ENCODE measurements at places on chromosomes 5 and 9.

GRCh38 chr5:62305358-62305714 is 670 bp upstream of the KIF2A start:
- DNase-seq: no peak

DNA sequence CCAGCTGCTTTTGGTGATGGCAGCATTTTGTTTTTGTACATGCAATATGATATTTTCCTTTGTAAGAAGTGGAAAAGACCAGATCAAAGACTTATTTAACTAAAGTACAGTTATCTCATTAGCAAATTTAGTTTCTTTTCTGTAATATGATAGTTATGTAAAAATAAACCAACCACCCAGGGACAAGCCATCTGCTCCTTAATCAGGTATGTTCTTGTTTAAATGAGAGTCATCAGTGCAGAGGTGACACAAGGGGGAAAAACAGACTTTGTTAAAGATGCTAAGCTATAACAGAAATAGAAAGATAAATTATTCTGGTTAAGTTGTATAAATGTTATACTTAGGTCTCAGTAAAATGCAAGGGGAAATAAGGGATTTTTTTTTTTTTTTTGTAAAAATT is 805.7 kb upstream of the SEMA6A start:
- DNase-seq: no peak

DNA sequence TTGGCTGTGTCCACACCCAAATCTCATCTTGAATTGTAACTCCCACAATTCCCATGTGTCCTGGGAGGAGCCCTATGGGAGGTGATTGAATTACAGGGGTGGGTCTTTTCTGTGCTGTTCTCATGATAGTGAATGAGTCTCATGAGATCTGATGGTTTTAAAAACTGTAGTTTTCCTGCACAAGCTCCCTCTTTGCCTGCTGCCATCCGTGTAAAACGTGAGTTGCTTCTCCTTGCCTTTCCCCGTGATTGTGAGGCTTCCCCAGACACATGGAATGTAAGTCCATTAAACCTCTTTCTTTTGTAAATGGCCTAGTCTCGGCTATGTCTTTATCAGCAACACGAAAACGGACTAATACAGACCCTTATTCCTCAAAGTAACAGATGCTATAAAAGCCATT is 94.1 kb downstream of the DOCK2 start:
- no peak for DNase-seq

DNA sequence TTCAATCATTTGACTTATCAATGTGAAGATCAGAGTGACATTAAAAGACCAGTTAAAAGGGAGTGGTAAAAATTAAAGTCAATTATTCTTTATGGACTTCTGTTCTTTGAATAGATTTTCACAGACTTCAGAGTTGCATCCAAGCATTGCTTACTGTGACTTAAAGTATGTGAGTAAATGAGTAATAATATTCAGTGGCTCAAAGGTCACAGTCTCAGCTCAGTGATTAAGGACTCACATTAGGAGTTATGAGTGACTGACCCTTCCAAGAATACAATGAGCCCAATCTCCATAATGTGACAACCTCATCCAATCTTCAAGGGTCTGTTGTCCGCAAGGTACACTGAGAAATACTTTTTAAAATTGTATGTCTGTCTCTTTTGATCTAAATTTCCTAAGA is 811.2 kb downstream of the BRINP1 start:
- no peak for DNase-seq

GRCh38 chr5:143222287-143223231 is 180.9 kb downstream of the NR3C1 start:
- DNase-seq: no peak

DNA sequence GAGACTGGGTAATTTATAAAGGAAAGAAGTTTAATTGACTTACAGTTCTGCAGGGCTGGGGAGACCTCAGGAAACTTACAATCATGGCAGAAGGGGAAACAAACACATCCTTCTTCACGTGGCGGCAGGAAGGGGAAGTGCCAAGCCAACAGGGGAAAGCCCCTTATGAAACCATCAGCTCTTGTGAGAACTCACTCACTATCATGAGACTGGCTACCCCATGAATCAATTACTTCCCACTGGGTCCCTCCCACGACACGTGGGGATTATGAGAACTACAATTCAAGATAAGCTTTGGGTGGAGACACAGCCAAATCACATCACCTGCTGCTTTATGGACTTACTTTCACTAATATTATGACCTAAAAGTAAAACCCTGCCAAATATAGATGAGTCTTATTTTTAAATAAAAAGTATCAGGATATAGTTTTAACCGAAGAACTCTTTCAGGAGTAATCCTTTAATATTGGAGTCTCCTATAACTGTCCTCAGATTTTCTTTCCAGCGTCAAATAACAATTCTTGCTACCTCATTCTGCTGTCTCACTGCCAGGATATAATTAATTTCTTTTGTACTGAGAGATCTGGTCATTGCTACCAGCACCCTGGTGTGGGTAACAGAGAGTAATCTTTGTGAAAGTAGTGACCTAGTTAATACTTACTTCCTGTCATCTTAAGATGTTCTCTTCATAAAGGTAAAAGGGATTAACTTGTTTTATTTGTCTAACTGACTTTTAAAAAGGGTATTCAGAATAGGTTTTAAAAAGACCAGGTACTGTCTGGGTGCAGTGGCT is 68.6 kb downstream of the NLN start:
- DNase-seq: no peak

GRCh38 chr5:124410539-124411488 is 335.6 kb downstream of the ZNF608 start:
- DNase-seq: no peak

DNA sequence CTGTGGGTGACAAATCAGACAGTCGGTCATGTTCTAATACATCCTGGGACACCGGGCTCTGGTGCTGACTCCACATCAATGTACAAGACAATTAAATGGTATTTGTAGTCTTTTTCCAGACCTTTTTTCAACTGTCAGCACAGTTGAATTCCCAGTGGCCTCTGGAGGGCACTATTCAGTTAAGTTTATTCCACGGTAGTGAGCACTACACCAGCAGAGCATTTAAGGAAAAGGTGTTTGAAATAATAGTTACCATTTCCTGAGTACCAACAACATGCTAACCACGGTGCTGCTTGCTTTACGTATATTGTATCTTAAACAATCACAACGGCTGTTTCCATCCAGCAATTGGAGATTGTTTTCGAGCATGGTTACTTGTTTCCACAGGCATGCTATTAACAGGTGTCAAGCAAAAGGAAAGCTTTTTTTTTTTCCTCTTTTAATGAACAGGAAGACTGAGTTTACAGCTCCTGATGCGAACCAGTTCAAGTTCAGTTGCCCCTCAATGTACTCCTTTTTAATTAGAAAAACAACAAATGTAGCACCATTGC is 186.7 kb downstream of the PDZD2 start:
- DNase-seq: peak; percentile 43

- no peak for DNase-seq
Measured at GRCh38 chr9:105332471-105332870, 88.0 kb downstream of the SLC44A1 start.

DNA sequence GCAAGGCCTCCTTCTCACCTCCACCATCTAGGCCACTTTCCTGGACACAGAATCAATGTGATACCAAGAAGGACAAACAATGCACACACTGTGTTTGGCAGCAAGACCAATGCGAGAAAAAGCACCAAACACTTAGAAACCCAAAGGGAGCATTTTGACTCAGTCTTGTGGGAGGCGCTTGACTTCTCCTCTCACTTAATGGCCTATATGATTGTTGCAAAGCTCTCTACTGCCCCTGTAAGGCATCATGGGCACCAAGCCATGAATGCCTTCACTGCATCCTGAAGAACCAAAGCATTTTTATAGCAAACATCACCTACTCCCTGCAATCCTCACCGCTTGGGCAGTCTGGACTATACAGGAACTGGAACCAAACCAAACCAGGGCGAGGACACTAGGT is 57.5 kb downstream of the CDH6 start:
- DNase-seq: no peak

DNA sequence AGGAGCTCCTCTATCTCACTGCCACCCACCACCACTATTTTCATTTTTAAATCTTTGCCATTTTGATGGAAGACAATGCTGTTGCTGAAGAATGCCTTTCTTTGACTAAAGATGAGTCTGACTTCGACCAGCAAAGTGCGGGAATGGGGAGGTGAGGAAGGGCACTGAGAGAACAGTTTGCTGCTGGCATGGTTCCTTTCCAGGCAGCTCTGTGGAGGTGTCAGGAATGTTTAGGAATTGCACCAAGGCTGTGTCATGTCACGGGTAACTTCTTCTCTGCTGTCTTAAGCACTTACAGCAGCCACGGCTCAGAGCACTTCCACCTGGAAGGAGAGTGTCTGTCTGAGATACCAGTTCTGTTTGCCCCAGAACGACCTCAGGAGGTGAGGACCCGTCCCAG is 41.4 kb upstream of the SHB start:
- no peak for DNase-seq

DNA sequence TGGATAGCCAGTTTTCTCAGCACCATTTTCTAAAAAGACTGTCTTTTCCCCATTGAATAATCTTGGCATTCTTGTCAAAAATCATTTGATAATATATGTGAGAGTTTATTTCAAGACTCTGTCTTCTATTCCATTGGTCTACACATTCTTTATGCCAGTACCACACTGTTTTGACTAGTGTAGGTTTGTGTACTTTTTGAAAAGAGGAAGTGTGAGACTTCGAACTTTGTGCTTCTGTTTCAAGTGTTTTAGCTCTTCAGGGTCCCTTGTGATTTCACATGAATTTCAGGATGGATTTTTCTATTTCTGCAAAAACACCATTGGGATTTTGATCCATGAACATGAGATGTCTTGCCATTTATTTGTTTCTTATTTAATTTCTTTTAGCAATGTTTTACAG is 78.5 kb upstream of the ALDH1A1 start:
- no peak for DNase-seq

GRCh38 chr5:135891791-135892190 is 3.9 kb downstream of the IL9 start:
- no peak for DNase-seq

- no peak for DNase-seq
Measured at GRCh38 chr5:102306121-102306520, 10.0 kb upstream of the SLCO4C1 start.

DNA sequence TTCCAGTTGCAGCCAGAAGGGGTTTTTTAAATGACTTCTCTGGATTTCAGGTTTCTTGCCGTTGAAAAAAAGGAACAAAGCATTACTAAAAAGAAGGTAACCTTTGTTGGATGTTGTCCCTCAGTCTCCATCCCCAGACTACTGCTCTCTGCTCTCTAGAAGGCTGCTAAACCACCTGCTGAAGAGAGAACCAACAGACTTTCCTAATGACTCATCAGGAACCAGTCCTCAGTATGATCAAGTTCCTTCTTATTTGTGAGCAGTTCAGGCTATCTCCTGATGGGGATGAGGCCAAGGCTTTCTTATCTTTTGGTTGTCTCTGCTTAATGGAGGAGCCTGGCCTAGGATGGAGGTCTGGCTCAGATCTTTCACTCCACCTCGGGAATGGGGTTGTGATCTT is 4.1 kb downstream of the KIF4B start:
- no peak for DNase-seq

DNA sequence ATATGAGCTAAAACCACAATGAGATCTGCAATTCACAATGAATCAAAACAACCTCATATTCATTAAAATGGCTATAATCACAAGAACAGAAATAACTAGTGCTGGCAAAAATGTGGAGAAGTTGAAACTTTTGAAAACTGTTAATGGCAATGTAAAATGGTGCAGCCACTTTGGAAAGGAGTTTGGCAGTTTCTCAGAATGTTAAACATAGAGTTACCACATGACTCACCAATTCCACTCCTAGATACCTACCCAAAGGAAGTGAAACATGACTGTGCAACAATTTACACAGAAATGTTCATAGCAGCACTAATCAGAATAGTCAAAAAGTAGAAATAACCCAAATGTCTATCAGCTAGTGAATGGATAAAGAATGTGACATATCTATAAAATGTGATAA is 862.2 kb downstream of the DTWD2 start:
- no peak for DNase-seq

DNA sequence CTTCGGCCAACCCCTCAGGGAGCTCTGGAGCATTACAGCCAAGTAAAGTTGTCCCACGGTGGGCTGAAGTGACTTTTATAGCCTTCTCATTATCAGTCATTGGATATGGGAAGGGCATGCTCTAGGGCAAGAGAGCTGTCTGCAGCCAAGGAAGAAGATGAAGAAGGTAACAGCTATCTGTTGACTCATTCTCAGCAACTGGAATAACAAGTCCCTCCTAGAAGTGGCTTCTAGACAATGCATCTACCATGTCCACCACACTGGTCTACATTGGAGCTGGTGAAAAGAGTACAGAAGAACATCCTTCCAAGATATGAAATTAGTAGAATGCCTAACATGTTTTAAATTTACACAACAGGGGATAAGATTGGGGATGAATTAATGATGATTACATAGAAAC is 524.2 kb downstream of the ACTL7B start:
- no peak for DNase-seq

GRCh38 chr5:159332800-159333544 is 2.7 kb upstream of the IL12B start:
- DNase-seq: no peak

GRCh38 chr5:68444048-68444447 is 228.5 kb downstream of the PIK3R1 start:
- no peak for DNase-seq

GRCh38 chr5:117461403-117461802 is 886.8 kb upstream of the SEMA6A start:
- DNase-seq: no peak

DNA sequence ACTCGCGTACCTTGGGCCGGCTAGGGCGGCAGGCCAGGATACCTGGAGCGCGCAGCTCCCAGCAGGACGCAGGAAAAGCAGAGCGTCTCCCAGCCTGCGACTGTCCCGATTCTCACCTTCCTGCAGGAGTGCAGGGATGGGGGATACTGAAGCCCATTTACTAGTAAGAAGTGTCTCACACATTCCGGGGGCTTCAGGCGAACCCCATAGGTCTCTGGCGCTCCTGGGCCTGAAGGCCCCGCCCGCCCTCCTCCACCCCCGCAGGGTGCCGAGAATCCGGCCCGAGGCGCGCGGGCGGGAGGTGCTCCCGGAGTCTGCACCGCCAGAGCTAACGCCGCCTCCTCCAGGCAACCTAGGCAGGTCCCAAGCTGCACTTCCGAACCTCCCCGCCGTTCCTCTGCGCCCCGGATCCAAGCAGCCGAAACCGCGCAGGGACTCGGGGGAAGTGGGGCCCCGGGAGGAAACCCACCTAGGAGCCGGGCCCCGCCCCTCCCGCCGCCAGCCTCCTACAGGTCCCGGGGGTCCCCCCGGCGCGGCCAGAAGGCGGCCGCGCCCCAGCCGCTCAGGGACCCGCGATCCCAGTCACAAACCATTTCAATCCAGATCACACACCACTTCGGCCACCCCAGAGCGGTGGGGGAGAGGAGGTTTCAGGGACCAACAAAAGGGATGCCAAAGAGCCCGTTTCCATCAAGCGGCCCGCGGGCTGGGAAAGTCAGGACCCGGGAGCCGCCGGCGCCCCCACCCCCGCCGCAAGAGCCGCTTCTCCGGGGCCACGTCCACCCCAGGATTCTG is 1.2 kb downstream of the ROR2 start:
- peak; percentile 35 for DNase-seq

DNA sequence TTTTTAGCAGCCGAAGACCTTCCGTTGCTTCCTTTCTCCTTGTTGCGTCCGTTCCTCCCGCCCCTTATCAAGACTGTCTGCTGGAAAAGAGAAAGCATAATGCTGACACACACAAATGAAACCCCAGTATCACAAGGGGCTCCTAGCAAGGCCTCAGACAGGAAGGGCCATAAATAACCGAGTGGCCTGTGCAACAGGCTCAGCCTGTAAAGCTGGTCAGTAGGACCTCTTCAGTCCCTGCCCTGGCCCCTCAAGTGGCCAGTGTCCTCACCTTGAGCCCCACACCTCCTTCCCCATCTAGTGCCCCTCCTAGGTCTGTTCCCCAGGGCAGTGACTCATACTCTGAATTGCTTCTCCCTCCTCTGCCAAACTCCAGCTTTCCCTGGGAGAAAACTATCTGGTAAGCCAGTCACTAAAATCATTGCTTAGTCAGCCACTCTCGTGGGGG is 174.6 kb upstream of the IL12B start:
- no peak for DNase-seq
